Astrocyte of the cerebellum (primary cell): ENCODE measurements at places on chromosomes 5 and 9.

GRCh38 chr5:135063511-135064234 lies 29.6 kb upstream of the PITX1 start:
- no peak for DNase-seq

- no peak for DNase-seq
These were observed 771.2 kb upstream of the DMAC1 start for GRCh38 chr9:8570776-8571175.

GRCh38 chr9:14782286-14783051 lies 59.9 kb upstream of the CER1 start:
- DNase-seq: no peak

- no peak for DNase-seq
These were observed 99.9 kb downstream of the MAMDC2 start for GRCh38 chr9:70143394-70144130.

- DNase-seq: no peak
These were observed 2.5 kb downstream of the EGFL7 start for GRCh38 chr9:136665111-136665703.

GRCh38 chr9:130243882-130244170 lies 21.7 kb upstream of the HMCN2 start:
- DNase-seq: no peak

- no peak for DNase-seq
These were observed 21.6 kb downstream of the PAEP start for GRCh38 chr9:135582966-135583687.

- no peak for DNase-seq
These were observed 62.5 kb downstream of the GIN1 start for GRCh38 chr5:103057208-103058130.

GRCh38 chr9:114860187-114860586 lies 54.3 kb upstream of the TNFSF15 start:
- no peak for DNase-seq

DNA sequence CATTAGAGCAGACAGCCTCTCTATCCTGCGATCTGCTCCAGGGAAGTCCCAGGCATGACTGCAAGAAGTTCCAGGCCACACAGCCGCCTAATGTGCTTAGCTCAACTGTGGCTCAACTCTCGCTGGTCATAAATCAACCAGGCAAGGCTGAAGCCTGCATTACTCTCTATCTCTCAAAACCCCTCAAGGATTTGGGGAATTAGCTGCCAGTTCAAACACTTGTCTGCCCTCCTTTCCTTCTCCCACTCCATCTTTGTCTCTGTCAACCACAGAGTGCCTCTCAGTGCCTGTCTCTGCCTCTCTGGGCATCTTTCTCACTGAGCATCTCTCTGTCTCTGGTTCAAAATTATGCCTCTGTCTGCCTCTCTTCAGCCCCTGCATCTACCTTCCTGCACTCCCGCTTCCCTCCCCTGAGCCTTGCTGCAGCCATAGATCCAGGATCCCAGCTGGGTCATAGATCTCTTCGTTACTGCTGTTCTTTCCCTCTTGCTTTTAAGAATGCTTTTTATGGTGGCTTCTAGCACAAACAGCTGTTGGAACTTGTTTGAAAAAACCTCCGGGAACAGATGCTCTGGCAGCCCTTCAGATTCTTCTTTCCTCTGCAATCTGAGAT lies 27.9 kb upstream of the GALNT10 start:
- DNase-seq: no peak

GRCh38 chr9:96449523-96449844 lies 485 bp upstream of the HABP4 start:
- no peak for DNase-seq

DNA sequence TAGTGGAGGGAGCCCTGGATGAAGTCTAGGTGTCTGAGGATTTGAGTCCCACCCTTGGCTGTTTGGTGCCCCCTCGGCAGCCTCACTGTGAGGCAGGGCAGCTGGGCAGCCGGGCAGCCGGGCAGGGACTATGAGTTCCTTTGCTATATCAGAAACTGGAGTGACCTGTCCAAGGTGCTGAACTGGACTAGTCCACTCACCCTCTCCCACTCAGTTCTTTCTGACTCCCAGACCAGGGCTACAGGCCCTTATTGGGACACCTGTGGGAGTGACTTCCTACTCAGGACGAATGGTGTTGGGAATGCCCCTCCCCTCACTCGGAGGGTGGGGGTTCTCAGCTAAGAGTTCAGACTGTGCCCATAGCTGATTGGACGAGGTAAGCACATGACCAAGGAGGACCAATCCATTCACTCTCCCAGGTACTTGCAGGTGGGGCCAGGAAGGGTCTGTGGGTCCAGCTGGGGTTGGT lies 34.1 kb upstream of the RAPGEF1 start:
- DNase-seq: peak; percentile 63

DNA sequence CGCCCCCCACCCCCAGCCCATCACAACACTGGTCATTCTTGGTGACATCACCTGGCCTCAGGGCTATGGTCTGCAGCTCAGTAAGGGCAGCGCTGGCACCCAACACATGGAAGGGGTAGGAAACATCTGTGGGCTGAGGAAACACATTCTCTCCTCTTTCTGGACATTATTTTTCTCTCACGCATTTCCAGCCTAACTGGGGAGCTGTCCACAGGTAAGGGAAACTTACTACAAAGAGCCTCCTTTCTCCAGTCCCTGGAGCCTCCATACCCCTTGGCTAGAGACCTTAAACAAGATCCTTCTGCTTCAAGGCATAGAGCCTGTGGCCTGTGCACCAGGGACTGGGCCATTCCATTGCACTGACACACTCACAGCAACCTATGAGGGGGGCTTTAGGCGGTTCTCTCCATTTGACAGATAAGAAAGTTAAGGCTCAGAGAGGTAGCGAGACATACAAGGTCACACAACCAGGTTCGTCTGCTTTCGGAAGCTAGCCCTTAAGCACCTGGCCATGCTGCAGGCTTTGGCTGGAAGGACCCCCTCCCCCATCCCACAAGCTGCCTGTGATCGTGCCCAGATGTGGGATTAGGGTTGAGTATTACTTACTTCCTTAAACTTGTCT lies 40.7 kb downstream of the CXXC5 start:
- no peak for DNase-seq

DNA sequence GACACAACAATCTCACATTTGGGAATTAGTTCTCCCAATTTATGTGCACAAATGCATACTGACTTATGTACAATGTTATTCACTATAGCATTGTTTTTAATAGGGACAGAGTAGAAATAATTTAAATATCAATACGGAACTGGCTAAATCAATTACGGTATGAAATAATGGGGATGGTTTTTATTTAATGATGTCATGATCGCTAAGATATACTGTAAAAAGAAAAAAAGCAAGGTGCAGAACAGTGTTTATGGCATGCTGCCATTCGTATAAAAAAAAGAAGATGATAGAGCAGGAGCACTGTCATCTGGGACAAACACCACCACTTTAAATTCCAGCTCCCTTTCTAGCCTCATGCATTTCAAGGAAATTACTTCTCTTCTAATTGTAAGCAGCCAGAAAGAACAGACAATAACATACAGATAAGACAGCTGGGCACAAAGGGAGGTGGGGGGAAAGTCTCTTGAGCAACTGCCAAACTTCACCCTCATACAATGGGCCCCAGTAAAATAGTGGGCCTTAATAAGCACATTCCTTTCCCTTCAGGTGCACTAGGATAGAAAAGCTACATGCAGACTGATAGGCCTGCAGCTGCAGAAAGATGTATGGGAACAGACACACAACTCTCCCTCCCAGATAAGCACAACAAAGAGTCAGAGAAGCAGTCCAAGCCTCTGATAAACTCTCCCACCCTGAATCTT lies 8.4 kb downstream of the SREK1IP1 start:
- DNase-seq: no peak

DNA sequence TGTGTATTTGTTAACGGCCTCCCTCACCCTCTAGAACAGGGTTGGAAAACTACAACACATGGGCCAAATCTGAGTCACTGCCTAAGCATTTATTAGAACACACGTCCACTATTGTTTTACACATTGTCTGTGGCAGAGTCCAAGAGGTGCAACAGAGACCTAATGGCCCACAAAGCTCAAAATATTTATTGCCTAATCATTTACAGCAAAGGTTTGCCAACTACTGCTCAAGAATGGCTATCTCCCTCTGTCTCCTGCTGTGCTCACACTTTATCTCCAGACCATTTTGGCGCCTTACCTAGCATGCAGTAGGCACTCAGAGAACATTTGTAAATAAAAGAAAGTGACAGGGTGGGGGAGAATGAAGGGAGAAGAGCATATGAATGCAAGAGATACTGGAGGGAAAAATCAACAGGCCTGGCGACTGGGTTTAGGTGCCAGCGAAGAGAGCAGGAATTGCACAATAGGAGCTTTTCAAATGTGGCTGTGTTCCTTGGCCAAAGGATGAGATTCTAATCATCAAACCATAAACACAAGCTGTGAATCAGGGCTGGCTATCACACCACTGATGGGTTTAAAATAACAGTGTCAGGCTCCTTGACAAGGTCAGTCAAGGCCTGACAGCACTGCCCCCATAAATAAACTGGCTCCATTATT lies 80.3 kb downstream of the EPB41L4A start:
- DNase-seq: peak; percentile 11

DNA sequence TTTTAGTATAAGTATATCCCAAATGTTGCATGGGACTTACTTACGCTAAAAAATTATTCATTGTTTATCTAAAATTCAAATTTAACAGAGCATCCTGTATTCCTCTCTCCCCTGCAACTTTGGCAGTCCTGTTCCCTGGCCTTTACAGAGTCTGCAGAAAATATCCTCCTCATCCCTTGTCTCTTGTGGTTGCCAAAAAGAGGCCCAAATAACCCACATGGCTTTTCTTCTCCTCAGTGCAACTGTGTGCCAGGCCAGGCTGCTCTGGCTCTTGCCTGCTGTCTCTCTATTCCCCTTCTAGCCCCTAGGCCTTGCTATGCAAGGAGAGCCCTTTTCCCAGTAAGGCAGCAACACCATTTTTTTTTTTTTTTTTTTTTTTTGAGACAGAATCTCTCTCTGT lies 23.0 kb downstream of the ARHGEF37 start:
- no peak for DNase-seq
